ENCODE measurements at places on chromosomes 5 and 9. TPM values are rescaled to one million over a fixed set of nuclear protein-coding genes. Genes with fewer than 3 reads are reported as not detected.

DNA sequence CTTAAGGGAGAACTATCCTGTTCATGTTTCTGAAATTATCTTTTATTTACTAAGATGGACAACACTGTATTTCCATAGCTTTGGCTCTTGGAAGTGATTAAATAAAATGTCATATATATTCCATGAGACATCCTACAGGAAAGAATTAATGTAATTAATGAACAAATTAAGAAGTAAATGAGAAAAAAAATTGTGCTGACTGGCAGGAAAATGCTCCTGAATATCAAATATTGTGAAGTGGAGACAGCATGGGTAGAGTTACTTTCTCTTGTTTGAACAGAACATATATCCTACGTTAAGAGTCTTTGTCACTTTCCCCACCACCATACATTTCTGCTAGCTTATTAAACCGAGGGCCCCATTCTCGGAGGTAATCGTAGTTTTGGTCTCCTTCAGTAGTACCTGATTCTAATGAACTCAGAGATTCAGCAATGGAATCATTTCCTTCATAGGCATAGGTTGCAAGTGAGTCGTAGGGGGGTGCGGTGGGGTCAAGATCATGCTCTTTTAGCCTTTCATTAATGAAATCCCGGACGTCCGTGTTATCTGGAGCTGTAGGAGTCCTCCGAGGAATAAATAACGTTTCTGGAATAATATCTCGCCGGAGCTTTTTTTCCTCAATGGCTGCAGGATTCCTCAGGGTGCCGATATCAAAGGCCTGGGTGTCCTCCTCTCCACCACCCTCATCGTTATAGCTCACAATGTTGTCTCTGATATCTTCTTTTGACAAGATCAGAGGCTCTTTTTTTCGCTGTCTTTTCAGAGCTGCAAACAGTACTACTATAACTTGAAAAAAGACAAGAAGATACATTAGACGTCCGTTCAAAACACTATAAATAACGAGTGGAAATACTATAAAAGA is 157.2 kb downstream of the CDH10 start:
- ATAC-seq = no peak

DNA sequence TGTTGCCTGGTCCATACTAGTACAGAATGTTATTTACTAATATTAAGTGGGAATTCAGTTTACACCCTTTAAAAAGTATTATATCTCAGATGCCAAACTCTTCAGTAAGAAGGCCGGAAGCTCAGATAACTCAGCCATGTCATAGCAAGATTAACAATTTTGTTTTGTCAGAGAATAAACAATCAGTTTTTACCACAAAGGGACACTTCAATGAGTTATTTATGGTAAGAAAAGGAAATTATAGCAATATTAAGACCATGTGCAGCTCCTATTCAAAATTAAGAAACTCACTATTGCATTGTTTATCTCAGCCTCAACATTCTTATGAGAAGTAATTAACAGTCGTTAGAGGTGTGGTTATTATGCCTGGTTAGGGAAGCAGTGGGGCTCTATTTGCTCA is 13.1 kb upstream of the ARL15 start:
- no peak for ATAC-seq

DNA sequence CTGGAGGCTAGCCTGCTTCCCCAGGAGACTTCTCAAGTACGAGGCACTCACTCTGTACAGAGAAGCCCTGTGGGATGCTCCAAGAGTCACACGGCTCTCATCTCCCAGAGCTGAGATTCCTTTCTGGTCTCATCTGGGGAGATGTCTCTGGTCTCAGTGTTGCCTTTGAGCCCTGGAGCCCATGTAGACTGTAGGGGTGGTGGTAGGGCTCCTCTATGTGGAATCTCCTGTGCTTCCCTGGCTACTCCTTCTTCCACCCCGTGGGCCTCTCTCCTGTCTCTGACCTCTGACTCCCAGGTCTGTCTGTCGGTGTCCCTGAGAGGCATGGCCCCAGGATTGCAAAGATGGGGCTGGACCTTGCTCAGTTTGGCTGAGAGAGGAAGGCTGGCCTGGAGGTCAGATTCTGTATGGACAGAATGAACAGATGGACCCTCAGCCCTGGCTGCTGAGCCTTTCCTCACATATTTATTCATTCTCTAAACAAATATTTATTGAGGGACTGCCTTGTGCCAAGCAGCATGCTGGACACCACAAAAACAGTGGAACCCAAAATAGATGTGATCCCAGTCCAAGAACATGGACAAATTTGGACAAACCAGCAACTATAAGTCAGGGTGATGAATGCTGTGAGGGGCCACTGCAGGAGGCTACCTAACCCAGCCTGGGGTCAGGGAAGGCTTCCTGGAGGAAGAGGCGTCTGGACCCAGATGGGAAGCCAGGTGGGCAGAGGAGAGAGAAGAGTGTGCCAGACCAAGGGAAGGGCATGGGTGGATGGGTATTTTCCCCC is 2.6 kb downstream of the CCL19 start:
- ATAC-seq = no peak

The SPRY4 gene
- total RNA-seq = 2.6 TPM

DNA sequence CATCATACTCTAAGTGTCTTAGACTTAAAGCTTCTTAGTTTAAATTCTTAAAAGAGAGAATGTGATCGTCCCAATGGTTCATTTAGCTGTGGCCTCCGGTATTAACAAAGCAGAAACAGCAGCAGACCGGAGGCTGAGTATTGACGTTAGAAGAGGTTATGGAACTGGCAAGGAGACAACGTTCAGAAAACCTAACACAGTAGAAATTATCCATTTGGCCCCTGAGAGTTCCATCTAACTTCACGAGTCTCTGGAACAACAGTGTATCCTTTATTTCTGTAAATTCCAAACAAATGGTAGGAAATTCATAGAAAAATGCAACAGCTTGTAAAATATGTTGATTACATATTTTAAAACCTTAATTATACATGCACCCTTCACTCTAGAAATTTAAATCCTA is 107.3 kb upstream of the PTGER4 start:
- ATAC-seq = no peak

The CAPSL gene
- total RNA-seq = not detected

DNA sequence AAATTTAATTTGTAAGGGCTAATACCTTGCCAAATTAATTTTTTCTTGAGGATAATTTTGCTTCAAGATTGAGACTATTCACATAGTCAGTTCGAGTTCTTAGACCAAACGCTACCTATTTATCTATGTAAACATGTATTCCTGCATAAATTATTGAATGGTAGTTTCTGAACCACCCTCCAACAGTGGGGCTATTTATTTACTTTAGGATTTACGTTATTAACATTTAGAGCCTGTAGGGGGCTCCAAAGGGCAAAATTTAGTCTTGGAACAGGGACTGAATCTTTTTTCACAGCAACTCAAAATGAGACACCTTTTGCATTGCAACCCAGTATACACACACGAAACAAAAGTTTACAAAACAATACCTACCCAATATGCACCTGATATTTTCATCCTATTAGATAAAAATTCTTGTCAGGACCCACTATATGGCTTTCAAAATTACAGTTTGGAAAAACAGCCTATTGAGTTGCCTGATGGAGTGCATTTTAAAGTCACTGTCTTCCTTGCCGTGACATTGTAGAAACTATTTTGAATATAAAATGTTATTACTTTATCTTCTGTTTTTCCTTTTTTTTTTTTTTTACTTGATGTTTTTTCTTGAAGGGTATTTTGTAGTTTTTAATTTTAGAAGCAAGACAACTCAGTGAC is 47.1 kb upstream of the POU4F3 start:
- peak; percentile 28 for ATAC-seq

DNA sequence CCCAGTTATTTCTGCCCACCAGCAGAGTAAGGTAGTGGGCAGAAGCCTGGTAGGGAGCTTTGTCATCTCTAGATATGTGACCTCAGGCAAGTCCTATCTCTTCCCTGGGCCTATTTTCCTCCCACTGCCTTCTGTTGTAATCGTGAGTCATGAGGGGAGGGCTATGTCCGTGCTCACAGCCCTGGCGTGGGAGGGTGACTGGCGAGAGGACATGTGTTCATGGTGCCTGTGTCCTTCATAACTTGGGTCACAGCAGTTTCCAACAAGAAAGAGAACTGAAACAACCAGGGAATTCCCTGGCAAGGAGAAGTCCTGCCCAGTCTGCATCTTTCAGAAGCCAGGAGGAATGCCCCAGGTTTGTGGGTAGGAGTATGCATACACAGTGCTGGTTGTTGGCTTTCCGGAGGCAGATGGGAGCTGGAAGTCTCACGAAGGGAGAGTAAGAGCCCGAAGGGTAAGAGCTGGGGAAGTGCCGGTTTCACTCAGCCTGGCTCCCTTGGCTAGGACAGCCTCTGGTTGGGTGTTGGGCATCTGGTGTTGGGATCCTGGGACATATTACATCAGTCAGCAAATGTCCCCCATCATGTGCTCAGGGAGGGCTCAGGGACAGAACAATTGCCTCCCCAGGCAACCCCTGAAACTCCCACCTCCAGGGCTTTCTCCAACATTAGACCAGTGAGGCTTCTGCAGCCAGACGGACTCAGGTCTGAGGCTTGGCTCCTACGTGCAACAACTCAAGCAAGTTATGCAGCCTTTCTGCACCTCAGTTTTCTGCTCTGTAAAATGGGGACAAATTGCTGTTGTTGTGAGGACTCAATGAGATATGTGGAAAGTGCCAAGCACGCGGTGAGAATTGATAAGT is 4.3 kb upstream of the TIFAB start:
- peak; percentile 67 for ATAC-seq

- no peak for ATAC-seq
Observed at GRCh38 chr5:96402500-96402899, 30.5 kb downstream of the PCSK1 start.

The PLAC8L1 gene
- total RNA-seq = 0.52 TPM

GRCh38 chr9:110334871-110335270 is 2.8 kb downstream of the TXNDC8 start:
- peak; percentile 79 for ATAC-seq

The NPR3 gene
- total RNA-seq = 12.6 TPM

The ZBTB34 gene
- total RNA-seq = 2.5 TPM

GRCh38 chr9:122609804-122610203 is 4.7 kb upstream of the OR1Q1 start:
- no peak for ATAC-seq

DNA sequence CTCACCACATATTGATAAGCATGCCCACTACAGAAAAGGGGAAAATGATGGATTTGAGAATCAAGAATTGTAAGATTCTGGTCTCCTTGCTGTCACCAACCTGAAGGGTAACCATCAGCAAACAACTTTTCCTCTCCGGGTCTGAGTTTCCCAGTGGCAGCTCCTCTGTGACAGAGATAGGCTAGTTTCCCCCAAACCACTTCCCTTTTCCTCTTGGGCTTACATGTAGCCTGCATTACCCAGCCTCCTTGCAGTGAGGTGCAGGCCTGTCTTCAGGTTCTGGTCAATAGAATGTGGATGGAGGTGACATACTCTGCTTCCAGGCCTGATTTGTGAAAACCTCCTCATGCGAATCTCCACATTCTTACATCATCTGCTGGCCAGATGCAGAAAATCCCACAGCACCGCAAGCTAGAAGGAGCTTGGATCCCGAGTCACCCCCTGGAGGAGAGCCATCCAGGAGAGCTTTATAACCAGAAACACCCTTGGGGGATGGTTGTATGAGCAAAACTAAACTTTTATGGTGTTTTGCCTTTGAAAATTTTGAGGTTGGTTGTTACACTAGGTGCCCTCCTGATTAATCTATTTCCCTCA is 206.1 kb downstream of the RGS3 start:
- ATAC-seq = no peak

DNA sequence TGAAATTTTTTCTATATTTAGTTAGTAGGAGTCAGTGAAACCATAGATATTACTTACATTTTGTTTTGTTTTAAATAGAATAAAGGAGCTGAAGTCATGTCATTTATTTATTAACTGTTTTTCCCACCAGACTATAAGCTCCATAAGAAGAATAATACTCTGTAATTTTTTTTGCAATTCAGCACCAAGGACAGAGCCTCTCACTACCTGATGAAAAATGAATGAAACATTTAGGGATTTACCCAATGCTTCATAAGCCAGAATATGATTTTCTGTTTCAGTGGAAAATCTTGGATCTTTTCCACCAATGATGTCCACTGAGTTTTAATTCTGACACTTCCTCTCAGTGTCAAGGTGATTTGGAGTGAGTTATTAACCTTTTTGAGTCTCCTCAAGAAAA is 624.9 kb upstream of the GRAMD2B start:
- ATAC-seq = no peak

GRCh38 chr5:68418201-68418600 is 202.6 kb downstream of the PIK3R1 start:
- no peak for ATAC-seq

The HAND1 gene
- total RNA-seq = not detected

GRCh38 chr9:27701587-27701986 is 128.3 kb upstream of the C9orf72 start:
- ATAC-seq = no peak
